ENCODE measurements at places on chromosomes 5 and 9.

DNA sequence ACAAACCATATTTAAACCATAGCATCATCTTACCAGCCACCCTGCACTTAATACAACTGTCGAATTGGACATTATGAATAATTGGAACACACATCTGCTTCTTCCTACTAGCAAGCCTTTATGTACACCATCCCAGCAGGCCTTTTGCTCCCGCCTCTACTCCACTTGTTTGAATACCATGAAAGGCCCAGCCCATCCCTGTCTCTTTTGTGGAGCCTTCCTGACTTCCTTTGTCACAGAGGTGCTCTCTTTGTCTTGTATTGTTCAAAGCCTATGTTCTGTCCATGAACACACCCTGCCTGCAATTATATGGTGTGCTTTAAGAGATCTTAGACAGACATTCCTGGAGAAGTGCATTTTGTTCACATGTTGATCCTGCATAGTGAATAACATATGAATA, 465.7 kb downstream of the DIRAS2 start:
- DNase-seq: no peak

- no peak for DNase-seq
Observed at GRCh38 chr5:38379350-38379937, 121.1 kb downstream of the EGFLAM start.

DNA sequence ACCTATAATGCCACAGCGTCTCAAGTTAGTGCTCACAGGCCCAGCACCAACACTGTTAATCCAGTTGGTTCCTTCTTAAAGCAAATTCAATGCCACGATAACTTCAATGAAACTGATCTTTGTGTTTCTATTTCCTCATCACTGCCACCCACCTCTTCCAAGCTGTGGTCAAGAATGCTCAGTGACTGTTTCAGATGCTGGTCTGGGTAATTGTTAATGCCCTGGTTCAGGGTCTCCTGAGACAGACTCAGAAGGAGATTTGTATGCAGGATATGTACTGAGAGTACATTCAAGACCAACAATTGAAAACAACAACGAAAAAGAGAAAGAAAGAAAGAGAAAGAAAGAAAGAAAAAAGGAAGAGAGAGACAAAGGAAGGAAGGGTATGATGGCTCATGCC, 505.3 kb downstream of the TLE4 start:
- DNase-seq: no peak

- no peak for DNase-seq
Observed at GRCh38 chr5:73344835-73345234, 103.7 kb downstream of the FOXD1 start.

GRCh38 chr9:92406477-92406876, 2.1 kb upstream of the OGN start:
- DNase-seq: peak; percentile 32

DNA sequence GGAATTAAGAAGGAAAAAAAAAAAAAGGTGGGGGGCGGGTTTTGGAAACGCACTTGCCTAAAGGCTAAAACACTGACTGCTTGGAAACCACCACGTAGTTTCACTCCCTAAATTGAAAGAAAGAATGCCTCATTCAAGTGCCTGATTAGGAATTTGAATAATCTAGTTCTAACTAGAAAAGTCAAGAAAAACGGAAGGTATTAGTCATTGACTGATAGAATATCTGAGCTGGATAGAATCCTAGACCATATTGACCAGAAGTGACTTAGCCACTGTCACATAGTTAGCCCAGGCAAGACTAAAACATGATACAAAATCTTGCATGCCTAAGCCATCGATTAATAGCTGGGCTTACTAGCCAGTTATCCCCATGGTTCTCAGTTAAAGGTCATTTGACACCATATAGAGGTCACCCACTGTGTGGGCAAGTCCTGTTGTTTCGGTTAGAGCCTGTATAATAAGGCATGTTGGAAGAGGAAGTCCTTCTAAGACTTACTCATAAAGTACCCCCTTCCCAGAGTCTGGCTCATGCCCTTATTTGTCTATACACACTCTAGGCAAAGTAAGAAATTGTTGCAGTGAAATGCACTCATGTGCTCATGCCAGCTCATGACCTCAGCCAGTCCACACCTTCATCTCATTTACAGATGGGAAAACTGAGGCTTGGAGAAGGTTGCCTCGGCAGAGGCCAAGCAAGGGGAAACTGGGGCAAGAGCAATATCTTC, 40.2 kb downstream of the SH3RF2 start:
- DNase-seq: no peak

- DNase-seq: peak; percentile 25
Observed at GRCh38 chr5:124056991-124057723, 545.2 kb downstream of the CSNK1G3 start.

DNA sequence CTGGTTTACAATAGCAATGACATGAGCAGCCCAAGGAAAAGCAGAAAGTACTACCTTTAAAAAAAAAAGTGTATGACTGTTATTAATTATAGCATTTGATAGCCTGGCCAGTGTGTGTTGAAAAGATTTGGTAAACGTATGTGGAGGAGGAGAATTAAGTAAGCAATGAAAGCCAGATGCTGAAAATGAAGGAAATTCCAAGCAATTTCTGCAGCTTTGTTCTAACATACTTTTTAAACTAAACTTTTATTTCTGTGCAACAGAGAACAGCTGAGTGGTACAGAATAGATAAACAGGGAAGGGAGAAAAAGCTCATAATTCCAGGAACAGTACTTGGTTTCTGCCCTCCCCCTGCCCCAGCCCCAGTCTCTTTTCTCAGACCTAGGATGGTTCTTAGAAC, 252.6 kb downstream of the ADAMTSL1 start:
- no peak for DNase-seq

DNA sequence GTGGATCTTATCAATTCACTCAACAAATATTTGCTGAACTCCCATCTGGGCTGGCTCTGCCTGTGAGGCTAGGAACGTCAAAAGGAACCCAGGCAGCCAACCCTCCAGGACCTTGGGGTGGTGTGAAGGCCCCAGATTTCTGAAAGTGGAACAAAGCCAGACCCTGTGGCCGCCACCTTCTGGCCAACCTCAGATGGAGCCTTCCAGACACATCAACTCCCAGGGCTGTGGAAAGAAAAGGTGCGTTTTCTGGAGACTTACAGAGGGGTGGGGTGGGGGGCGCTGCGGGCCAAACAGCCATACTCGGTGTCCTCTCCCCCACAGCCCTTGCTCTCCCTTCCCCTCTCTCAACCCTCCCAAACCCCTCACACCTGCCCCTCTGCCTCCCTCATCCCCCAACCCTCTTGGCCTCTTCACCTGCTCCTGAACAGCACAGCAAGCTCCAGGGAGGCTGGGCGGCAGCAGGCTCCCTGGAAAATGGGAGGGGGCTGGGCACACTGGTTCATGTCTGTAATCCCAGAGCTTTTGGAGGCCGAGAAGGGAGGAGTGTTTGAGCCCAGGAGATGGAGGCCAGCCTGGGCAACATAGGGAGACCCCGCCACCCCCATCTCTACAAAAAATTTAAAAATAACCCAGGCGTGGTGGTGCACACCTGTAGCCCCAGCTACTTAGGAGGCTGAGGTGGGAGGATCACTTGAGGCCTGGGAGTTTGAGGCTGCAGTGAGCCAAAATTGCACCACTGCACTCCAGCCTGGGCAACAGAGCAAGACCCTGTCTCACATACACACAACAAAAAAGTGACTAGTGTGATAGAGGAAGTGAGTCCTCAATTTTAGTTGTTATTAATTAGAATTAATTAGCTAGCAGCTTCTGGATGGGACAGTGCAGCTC, 45.0 kb upstream of the PRRC2B start:
- no peak for DNase-seq

- DNase-seq: no peak
Observed at GRCh38 chr5:81268521-81269196, 32.7 kb upstream of the ZCCHC9 start.

- DNase-seq: peak; percentile 42
Observed at GRCh38 chr9:85536076-85536475, 205.7 kb downstream of the AGTPBP1 start.

GRCh38 chr5:177303925-177304391, 359 bp downstream of the PRELID1 start:
- no peak for DNase-seq

All from left cardiac atrium (tissue), 4 donors.